SHP77 (cell line): ENCODE measurements at places on chromosomes 12 and 14.

- no peak for DNase-seq
Observed at GRCh38 chr12:100433701-100434100, 40.0 kb upstream of the NR1H4 start.

DNA sequence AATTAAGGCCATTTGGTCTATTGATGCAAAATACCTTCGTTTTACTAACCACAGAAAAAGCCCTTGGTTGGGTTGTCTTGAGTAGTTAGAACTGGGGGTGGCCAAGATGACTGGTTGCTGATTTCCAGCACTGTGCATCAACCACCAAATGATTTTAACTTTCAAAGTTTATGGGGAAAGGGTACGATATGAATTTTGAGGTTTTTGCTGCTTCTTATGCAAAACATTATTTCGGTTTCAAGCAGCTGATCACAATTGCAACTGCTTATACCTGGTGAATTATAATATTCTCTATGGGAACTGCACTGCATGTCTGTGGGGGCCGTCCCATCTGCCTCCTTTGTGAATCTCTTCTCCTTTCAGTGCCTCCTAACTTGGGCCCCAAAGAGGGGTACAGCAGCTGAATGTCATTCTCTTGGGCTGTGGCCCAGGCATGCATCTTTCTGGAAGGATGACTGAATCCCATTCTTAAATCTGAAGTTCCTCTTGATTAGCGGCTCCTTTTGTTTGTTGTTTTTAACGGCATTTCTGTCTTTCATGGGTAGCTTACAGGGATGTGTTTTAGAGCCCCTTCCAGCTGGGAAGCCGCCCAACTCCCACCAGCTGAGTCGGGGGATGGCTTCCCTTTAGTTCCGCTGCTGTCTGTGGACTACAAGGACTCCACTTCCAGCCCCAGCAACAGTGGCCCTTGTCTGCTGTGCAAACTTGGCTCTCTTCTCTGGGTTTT, 479.8 kb downstream of the ZFP36L1 start:
- no peak for DNase-seq

GRCh38 chr14:27686137-27686536, 1080.5 kb upstream of the FOXG1 start:
- no peak for DNase-seq

GRCh38 chr12:114955414-114956014, 271.5 kb upstream of the TBX3 start:
- no peak for DNase-seq

GRCh38 chr12:98935847-98936246, 290.8 kb downstream of the APAF1 start:
- DNase-seq = no peak
